ENCODE measurements at places on chromosomes 4 and X.

DNA sequence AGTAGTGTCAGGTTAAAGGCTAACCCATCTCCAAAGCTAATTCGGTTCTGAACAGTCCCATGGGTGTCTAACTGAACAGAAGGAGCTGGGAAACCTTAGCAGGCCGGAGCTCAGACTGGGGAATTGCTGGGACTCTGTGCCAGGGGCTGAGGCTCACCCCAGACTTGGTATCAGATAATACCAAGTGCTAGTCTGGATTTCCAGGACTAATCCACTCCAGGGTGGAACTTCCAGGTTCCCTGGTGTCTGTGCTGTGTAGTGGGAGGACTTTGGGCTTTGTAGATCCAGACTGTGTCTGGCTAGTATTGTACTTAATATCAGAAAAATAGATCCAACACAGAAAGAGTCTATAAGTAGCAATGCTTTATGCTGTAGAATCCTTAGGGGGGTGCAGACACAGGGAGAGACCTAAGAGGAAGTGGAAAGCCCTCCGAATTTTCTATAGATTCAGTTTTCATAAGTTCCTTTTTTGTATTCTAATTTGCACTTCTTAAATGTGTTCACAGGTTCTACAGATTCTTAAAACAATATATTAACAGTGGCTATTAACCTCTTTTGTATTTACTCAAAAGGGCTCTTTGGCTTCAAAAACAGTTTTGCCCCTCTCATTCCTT is 4.1 kb downstream of the ZNF827 start:
- no peak overlapping the region for H3K4me3 ChIP-seq
- H3K27ac ChIP-seq: peak overlapping the region; percentile 99
- H3K36me3 ChIP-seq: no peaks in the 10 kb centered on the region
- H3K27me3 ChIP-seq: no peaks in the 10 kb centered on the region
- no peaks in the 10 kb centered on the region for H3K4me1 ChIP-seq
- DNase-seq: no peak

DNA sequence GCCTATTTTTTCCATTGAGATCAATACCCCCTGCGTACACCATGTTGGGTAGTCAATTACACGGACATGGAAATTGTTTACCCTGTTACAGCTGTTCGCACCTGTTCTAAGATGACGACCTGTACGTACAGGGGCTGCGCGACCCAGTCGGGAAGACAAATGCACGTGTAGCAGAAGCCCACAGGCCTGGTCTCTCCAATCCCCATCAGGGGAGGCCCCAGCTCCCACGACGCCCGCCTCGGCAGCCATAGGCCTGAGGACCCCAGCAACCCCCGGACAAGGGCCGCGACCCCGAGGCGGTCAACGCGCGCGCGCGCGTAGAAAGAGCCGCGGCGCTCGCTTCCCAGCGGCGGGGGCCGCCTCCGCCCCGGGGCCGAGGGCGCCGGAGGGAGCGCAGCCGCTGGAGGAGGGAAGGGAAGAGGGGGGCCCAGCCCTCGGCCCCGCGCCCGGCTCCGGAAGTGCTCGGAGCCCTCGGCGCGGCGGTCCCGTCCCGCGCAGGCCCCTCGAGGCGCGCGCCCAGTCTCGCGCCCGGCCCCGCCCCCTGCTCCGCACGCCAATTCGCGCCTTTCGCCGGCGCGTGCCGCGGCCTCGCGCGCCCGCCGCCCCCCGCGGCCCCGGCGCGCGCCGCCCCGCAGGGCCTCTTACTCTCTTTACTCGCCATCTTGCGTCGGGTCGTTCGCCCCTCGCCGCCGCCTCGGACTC is 618 bp downstream of the RBBP7 start:
- no peak for DNase-seq
- peak overlapping the region; percentile 97 for H3K27ac ChIP-seq
- no peaks in the 10 kb centered on the region for H3K4me1 ChIP-seq
- H3K27me3 ChIP-seq: no peaks in the 10 kb centered on the region
- no peaks in the 10 kb centered on the region for H3K36me3 ChIP-seq

DNA sequence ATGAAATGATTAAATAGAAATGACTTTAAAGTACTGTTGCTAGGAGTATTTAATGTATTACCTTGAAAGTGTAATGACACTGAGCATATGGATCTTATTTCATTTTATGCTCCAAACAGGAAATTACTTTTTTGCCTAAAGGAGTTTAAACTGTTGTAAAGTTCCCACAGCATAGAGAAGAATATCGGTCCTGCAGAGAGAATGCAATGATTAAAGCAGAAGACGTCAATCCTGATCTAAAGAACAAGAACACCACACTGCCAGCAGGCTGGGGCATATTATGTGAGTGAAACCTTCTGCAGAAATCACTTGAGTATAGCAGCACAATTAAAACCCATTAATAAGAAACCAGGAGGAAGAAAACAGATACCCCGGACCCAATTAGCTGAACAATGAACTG is 72.8 kb upstream of the CAMK2D start:
- DNase-seq: no peak
- no peak overlapping the region for H3K4me3 ChIP-seq
- H3K27me3 ChIP-seq: no peaks in the 10 kb centered on the region
- H3K4me1 ChIP-seq: no peaks in the 10 kb centered on the region

GRCh38 chrX:105282077-105282476 is 61.6 kb upstream of the TEX13A start:
- DNase-seq: no peak
- no peaks in the 10 kb centered on the region for H3K36me3 ChIP-seq
- no peaks in the 10 kb centered on the region for H3K4me1 ChIP-seq

DNA sequence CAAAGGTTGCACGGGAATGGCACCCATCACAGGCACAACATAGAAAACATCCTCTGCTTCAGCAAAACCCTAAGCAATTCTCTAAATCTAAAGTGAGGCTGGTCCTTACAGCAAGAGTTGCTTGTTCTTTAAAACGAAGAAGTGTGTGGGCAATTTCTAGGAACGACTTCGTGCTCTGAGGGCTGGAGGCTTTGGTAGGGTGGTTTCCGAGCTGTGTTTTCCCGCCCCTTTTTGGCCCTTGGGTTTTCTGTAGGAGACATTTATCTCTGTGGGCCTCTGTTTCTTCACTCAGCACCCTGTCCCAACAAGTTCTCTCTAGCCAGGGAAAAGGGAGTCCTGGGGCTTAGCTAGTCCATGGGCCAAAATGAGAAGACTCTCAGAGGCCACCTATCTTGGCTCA is 84.2 kb downstream of the SLC2A9 start:
- H3K4me3 ChIP-seq: no peak overlapping the region
- H3K36me3 ChIP-seq: no peaks in the 10 kb centered on the region
- no peak for DNase-seq
- no peaks in the 10 kb centered on the region for H3K27me3 ChIP-seq
- H3K27ac ChIP-seq: no peak overlapping the region

DNA sequence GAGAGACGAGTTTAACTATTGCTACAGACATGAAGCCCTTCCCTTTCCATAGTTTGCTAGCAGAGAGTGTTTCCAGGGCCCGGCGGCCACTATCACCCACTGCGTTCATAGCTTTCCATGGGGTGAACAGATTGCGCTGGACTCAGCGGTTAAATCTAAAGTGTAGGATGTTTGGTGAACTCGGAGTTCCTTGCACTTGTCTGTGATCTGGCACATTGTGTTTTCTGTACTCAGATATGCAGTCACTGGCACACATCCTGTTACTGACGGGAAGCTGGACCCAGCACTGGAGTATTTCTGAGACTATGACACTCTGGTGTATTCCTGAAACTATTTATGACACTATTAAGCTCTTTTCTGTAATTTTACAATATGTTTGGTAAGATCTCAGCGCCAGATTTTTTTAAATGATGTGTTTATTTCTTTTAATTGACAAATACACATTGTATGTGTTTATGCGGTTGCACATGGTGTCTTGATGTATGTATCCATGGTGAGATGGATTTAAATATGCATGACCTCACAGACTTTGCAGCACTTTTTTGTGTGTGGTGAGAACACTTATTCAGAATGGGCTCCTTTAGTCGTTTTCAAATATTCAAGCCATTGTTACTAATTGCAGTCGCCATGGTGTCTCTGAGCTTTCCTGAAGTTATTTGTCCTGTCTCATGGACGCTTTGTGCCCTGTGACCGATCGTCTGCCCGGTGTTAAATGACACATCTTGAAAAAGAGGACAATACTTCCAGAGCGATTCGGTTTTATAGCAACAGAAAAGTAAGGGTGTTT is 14.1 kb downstream of the CD99 start:
- H3K27me3 ChIP-seq: no peaks in the 10 kb centered on the region
- no peak overlapping the region for H3K27ac ChIP-seq
- no peaks in the 10 kb centered on the region for H3K36me3 ChIP-seq
- no peak overlapping the region for H3K4me3 ChIP-seq
- no peaks in the 10 kb centered on the region for H3K4me1 ChIP-seq

DNA sequence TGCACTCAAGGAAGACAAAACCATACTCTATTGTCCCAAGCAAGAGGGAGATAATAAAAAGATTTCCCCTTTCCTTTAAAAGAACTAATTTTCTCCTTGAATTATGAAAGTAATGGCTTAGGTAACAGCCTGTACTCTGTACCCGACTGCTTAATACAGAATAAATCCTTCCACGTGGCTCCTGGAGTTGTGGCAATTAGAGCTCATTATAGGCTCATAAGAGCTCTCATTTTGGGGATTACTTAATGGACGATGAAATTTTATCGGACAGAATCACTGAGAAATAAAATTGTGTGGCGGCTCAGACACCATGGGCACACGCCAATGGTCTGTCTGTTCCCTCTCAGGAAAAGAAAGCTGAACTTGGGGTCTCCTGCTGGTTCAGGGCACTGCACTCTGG is 2.8 kb upstream of the GSX2 start:
- no peak overlapping the region for H3K27ac ChIP-seq
- H3K4me1 ChIP-seq: peaks cover 26% of the 10 kb centered on the region
- H3K27me3 ChIP-seq: peaks cover 14% of the 10 kb centered on the region
- no peak for DNase-seq

DNA sequence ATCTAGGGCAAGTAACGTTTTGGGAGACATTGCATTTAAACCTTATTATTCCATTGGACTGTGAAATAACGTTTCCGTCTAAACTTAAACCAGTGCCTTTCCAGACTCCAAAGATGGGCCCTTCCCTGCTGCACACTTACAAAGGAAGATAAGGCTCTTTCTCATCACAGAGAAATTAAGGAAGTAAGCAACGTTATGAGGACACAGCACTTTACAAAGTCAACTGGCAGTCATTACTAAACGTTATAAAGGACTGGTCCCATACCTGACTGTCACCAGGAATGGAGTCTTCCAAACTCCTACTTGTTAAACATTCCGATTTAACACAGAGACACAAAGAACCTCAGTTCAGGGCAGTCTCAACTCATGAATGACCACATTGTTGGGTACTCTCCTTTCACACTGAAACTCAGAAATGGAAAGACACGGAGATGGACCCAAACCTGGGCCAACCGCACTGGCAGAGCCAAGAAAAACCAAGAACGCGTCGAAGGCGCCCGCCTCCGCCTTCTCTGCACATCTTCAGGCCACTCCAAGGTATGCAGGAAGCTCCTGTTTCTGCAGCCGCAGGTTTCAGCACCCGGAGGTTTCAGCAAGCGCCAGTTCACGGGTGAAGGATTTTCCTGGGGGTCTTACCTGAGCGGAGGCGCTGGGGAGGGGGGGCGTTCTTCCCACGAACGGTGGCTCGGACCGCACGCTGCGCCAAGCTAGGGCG is 670 bp downstream of the PAPSS1 start:
- H3K4me1 ChIP-seq: peaks cover 2% of the 10 kb centered on the region
- DNase-seq: no peak
- no peaks in the 10 kb centered on the region for H3K27me3 ChIP-seq
- H3K4me3 ChIP-seq: peak overlapping the region; percentile 85
- H3K36me3 ChIP-seq: no peaks in the 10 kb centered on the region

DNA sequence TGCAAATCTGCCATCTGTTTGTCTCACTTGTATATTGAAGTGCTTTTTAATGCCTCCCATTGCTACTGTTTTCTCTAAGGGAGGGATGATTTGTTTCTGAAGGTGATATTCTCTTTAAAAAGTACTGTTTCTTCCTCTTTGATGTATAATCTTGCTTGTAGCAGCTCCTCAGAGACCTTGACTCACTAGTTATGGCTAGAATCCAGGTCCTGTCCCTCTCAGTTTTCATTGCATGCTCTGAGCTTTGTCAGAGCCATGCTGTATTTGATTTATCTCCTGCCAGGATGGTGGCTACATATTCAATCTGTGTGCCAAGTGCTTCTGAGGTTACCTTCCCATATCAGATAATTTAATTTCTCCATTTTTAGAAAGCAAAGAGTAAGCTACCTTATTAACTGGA is 56.0 kb downstream of the GLUD2 start:
- no peaks in the 10 kb centered on the region for H3K36me3 ChIP-seq
- DNase-seq: no peak
- H3K4me3 ChIP-seq: no peak overlapping the region
- no peaks in the 10 kb centered on the region for H3K4me1 ChIP-seq

- H3K27me3 ChIP-seq: no peaks in the 10 kb centered on the region
- DNase-seq: no peak
- H3K27ac ChIP-seq: no peak overlapping the region
- no peaks in the 10 kb centered on the region for H3K4me1 ChIP-seq
These were observed 117.5 kb upstream of the VCX2 start for GRCh38 chrX:8288590-8288989.

GRCh38 chrX:111319451-111319850 is 49.2 kb upstream of the CAPN6 start:
- no peak overlapping the region for H3K4me3 ChIP-seq
- no peak overlapping the region for H3K27ac ChIP-seq
- DNase-seq: no peak
- H3K36me3 ChIP-seq: no peaks in the 10 kb centered on the region

DNA sequence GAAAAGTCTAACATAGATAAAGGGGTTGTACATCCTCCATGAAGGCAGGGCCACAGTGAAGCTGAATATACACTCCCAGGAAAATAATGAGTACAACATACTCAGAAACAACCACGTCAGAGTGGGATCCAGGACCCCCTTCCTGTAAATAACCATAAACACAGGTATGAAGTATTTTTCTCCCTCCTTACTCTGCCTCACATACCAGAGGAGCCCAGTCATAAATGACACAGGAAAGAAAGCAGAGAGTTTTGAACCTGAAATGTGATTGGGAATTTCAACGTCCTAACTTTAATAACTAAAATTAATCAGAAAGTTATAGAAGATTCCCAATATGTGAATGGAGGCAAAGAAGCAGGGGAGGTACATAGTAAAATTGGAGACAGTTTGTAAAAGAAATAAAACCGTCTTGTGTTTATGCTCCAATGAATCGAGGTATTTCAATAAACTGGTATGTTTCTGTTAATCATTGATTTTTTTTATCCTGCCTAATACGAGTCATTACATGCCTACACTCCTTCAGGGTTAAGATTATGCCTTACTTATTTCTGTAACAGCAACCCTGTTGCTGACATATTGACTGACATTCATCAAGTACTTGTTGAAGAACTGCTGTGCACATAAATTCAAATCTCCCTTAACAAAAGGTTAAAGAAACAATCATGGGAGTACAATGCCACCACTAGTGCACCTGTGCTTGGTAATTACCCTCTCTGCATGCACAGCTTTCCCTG is 431.3 kb downstream of the KCNIP4 start:
- no peak overlapping the region for H3K4me3 ChIP-seq
- no peaks in the 10 kb centered on the region for H3K27me3 ChIP-seq
- no peaks in the 10 kb centered on the region for H3K4me1 ChIP-seq
- DNase-seq: no peak
- no peaks in the 10 kb centered on the region for H3K36me3 ChIP-seq
- H3K27ac ChIP-seq: no peak overlapping the region

GRCh38 chr4:30882995-30883675 is 163.0 kb downstream of the PCDH7 start:
- H3K4me3 ChIP-seq: no peak overlapping the region
- H3K27me3 ChIP-seq: no peaks in the 10 kb centered on the region
- no peaks in the 10 kb centered on the region for H3K36me3 ChIP-seq

- no peak overlapping the region for H3K4me3 ChIP-seq
- DNase-seq: no peak
- H3K36me3 ChIP-seq: no peaks in the 10 kb centered on the region
- no peaks in the 10 kb centered on the region for H3K27me3 ChIP-seq
These were observed 20.9 kb downstream of the PAGE4 start for GRCh38 chrX:49850028-49850427.
